ENCODE measurements at places on chromosomes 5 and 9.

DNA sequence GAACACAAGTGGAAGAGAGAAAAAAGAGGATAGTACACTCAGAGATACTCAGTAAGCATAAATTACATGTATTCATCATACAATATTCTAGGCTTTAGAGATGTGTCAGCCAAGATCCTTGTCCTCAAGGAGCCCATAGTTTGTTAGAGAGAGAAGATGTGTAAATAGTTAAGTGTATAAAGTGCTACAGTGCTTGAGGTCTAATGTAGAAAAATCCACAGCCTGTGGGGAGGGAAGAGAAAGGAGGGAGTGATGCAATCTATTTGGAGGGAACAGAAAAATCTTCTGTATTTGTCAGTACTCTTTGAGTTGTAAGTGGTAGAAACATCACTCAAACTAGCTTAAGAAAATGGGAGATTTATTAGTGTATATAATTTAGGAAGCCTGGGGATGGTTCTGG lies 81.9 kb downstream of the PALM2AKAP2 start:
- no peak for DNase-seq

DNA sequence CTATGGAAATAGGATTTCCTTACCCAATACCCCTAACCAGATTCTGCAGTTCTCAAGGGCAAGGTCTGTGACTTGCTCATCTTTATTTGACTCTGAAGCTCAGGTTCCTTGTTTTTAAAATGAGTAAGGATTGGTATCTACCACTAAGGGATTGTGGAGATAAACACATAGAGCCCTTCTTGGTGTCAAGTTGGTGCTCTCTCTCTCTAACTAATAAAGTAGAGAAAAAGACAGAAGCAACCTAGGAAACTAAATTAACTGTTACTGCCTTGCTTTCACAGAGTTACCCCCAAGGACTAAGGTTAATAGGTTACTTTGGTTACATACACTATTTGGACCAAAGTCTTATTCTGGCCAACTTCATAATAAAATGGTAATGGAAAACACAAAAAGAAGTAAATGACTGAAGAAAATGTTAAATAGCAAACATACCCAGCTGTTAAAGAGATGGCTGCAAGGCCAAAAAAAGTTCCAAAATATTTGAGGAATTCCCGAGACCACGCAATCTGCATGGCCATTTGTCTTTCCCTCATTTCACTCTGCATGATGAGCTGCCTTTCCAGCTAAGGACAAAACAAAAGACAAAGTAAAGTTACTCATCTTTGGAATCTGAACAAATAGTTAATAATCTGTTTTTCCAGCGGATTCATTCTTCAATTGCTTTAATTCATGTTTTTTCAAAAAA lies 21.8 kb upstream of the RLN1 start:
- no peak for DNase-seq

DNA sequence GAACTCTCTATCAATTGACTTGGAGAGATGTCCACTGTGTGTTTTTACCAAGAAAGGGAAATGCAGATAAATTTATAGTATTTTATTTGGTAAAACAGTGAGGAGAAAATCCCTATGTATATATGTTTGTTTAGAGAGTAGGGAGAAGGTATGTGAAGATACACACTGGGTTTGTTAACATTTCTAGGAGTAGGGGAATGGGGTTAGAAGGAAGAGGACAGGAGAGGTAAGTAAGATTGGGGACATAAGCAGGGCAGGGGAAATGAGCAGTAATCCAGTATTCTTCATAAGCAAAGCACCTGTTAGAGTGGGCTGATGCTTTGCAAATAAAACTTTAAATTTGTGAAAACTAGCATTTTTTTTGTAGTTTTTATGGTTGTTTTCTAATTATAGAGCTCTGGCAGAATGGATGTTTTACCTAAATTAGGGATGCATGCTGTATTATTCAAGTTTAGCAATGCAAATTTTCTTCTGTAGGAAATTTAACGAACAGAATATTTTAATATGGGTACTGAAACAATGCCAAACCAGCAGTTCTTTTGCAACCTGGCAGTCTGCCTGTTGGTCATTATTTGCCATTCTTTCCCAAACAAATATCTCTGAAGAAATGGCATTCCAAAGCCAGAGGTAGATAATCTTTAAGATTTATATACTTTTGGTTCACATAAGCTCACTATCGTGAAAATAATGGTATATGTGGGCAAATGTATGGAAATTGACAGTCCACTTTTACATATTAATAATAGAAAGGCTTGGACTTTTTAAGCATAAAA lies 19.4 kb upstream of the DCP2 start:
- DNase-seq, result no peak

DNA sequence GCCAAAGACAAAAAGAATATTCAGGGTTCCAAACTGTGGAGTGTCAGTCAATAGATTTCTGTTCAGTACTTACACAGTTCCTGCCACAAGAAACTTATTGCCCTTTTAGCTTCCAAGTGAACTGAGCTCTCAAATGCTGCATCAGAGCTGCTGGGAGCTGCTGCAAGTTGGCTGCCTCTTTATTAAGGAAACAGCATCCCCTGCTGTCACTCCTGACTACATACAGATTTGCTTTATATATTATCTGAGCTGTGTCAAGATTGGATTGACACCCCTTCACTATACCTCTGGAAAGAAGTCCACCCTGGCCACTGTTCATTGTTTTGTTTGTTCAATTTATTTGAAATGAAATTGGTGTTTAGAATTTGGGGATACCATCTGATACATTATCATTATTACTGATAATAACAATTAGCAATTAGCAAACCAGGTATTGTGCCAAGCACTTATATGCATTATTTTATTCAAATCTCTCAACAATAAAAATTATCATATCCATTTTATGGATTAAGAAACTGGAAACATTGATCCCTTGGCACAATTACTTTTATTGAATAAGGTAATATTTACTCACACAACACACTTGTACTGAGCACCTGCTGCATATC lies 16.4 kb upstream of the C5orf58 start:
- peak; percentile 70 for DNase-seq

DNA sequence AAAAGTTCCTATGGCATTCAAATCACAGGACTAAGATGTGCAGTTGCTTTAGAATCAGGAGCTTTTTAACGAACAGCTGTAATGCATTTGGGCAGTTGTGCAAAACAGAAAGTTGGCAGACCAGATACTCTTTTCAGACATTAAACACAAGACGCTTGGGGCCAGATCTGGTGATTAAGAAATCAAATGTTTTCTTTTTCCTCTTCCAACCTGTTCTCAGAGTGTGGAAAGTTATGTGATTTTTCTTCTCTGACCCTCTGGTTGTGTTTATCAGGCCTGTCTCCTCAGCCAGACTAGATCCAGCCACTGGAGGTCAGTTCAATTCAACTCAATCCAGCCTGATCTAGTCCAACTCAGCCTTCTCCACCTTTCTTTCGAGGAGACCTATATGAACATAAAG lies 298.5 kb upstream of the PCSK5 start:
- DNase-seq, result no peak

GRCh38 chr5:76413746-76414145 lies 10.7 kb downstream of the IQGAP2 start:
- DNase-seq, result no peak

DNA sequence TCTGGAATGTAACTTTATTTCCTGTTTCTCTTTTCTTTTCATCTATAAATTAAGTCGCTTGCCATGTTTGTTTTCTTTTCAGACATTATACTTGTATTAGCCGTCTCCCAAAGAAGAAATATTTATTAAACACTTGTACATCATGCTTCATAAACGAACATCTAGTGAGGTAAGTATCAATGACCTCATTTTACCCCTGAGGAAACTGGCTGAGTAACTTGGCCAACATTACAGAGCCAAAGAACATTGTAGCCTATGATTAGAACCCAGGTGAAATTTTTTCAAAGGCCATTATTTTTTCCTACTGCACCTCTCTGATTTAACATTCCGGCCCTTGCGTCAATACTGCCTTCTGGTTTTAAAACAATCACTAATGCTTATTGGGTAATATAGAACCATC lies 4.2 kb downstream of the FREM1 start:
- DNase-seq, result peak; percentile 46

- DNase-seq, result no peak
These were observed 240.1 kb upstream of the RASA1 start for GRCh38 chr5:87027570-87027969.

GRCh38 chr5:73998489-73998888 lies 372.5 kb downstream of the ARHGEF28 start:
- no peak for DNase-seq

DNA sequence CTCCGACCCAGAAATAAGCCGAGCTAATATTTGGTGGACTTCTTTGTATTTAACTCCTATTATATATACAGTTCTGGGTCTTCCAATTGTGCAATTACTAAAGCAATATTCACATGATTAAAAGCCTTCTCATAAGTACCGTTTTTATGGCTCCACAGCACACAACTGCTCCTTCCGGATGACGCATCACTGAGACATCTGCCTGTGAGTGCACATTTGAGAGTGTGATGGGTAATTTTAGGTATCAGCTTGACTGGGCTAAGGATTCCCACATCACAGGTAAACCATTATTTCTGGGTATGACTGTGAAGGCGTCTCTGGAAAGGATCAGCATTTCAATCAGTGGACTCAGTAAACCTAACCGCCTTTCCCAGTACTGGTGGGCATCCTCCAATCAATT lies 77.5 kb upstream of the SYK start:
- DNase-seq, result no peak

- peak; percentile 56 for DNase-seq
These were observed 60.9 kb downstream of the CXXC5 start for GRCh38 chr5:139708877-139709581.

GRCh38 chr5:139925216-139925562 lies 117.9 kb downstream of the NRG2 start:
- no peak for DNase-seq

DNA sequence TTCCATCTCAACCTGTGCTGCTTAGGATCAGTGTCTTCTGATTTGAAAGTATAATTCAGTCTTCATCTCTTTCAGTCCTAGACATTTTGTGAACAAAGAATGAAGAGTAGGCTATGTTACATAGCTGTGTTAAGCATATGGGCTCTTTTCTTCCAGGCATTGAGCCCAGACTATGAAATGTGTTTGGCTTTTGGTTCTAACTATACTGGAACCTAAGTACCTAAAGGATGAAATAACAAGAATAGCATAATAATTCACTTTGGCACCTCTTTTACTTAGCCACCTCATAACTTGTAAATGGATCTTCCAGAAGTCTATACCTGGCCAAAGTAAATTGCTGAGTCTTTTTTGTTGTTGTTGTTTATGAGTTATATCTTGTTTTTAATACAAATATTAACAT lies 71.4 kb downstream of the SLF1 start:
- DNase-seq, result no peak

GRCh38 chr5:151077967-151078366 lies 2.9 kb downstream of the TNIP1 start:
- no peak for DNase-seq

GRCh38 chr5:160434022-160434531 lies 12.4 kb downstream of the PTTG1 start:
- DNase-seq, result no peak

GRCh38 chr5:129125819-129126218 lies 31.3 kb downstream of the ISOC1 start:
- no peak for DNase-seq
